ENCODE measurements at places on chromosomes 6 and 20.

DNA sequence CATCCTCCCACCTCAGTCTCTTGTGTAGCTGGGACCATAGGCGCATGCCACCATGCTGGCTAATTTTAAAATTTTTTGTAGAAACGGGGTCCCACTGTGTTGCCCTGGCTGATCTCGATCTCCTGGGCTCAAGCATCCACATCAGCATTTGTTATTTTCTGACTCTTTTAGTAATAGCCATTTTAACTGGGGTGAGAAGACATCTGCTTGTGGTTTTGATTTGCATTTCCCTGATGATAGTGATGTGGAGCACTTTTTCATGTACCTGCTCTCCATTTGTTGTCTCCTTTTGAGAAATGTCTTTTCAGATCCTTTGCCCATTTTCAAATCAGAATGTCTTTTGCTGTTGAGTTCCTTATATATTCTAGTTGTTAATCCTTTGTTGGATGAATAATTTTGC, 22.2 kb upstream of the TULP4 start:
- DNase-seq, result no peak

GRCh38 chr20:38252292-38253288, 7.9 kb downstream of the KIAA1755 start:
- no peak for DNase-seq

- no peak for DNase-seq
These were observed 68.0 kb downstream of the BMP7 start for GRCh38 chr20:57198132-57199072.

GRCh38 chr6:165306955-165307354, 2.5 kb downstream of the C6orf118 start:
- DNase-seq, result no peak

GRCh38 chr6:143419526-143419925, 31.0 kb downstream of the ADAT2 start:
- no peak for DNase-seq

DNA sequence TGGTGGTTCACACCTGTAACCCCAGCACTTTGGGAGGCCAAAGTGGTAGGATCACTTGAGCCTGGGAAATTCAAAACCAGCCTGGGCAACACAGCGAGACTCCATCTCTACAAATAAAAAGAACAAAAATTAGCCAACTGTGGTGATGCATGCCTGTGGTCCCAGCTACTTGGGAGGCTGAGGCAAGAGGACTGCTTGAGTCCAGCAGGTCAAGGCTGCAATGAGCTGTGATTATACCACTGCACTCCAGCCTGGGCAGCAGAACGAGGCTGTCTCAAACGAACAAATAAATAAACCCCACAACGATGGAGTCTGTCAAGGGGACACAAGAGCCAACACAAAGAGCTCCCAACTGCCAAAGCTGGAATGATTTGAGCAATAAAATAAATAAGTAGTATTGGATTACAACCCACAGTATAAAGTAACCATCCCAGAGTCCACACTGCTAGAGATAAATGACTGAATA, 13.5 kb downstream of the ZMYND8 start:
- DNase-seq, result no peak

GRCh38 chr6:79196912-79197311, 37.6 kb downstream of the HMGN3 start:
- DNase-seq, result no peak

GRCh38 chr6:154367336-154367735, 10.7 kb upstream of the IPCEF1 start:
- no peak for DNase-seq

DNA sequence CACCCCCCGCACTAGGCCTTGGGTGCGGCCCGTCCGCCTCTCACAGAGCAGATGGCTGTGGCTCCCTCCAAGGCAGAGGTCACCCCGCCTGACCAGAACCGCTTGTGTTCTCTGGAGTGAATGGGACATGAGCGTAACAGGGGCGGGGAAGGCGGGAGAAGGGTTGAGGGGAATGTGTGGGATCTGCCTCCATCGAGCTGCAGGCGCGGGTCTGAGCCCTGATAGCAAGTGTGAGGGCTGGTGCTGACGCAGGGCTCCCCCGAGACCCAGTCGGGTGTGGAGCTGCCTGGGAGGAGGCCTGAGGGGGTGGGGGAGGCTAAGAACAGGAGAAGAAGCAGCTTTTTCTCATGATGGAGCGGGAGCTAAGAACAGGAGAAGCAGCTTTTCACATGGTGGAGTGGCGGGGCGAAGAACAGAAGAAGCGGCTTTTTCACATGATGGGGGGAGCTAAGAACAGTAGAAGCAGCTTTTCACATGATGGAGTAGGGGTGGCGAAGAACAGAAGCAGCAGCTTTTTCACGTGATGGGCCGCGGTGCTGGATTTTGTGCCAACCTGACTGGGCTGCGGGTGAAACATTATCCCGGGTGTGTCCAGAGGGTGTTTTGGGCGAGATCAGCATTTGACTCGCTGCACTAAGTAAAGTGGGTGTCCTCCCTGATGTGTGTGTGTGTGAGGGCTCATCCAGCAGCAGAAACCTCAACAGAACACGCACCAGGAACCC, 169.3 kb downstream of the TTLL2 start:
- no peak for DNase-seq

DNA sequence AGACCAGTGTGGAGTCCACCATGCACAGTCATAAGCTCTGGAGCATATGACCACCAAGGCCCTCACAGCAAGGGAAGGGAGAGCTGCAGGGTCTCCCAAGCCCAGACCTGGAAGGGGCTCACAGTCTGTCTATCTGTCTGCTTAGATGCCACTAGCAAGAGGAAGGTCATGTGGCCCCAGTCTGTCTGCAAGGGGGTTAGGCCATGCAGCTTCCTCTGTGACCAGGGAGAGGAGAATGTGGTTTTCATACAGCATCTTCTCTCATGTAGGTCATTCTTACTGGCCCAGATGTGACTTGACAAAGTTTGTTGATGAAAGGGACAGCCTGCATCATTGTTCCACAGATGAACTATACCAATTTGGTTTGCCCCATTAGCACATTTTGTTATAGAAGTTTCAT, 260.8 kb downstream of the FARS2 start:
- DNase-seq, result peak; percentile 15

DNA sequence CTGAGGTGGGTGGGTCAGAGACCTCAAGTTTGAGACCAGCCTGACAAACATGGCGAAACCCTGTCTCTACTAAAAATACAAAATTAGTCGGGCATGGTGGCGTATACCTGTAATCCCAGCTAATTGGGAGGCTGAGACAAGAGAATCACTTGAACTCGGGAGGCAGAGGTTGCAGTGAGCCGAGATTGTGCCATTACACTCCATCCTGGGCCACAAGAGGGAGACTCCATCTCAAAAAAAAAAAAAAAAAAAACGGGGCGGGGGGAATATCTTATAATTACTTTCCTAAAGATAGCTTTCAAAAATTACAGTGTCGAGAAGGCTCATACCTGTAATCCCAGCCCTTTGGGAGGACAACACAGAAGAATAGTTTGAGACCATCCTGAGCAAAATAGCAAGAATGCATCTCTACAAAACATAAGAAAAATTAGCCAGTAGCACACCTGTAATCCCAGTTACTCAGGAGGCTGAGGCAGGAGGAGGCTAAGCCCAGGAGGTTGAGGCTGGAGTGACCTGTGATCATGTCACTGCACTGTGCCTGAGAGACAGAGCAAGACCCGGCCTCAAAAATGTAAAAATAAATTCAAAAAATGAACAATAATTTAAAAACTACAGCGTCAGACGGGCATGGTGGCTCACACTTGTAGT, 25.8 kb downstream of the CBFA2T2 start:
- DNase-seq, result no peak

DNA sequence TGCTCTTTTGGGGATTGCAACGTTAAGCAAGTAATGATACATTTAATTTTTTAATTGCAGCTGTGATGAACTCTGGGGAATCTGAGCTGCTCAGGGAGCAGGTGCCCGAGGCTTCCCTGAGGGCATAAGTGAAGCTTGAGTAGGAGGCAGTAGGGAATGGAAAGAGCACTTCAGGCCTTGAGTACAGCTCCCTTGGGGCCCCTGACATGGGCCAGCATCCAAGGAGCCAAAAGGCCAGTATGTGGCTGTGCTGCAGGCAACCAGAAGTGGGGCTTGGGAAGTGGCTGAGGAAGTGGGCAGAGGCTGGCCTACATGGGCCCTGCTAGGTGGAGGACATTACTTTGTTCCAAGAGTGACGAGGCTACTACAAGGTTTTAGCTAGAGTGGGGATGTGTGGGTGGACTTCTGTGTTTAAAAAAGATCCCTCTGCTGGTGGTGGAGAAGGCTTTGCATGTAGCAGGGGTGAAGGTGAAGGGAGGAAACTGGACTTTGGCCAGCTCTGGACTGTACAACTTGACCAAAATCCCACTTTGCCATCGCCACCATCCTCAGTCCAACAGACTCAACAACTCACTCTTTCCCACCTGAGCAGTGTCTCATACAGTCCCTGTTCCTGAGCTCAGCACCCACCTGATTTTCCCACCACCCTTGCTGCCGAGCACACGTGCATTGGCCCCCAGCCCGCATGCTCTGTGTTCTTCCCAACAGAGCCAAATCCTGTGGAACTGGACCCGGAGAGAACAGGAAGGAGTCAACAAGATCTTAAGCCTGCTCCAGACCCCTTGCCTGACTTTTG, 10.9 kb upstream of the ZNF831 start:
- no peak for DNase-seq

DNA sequence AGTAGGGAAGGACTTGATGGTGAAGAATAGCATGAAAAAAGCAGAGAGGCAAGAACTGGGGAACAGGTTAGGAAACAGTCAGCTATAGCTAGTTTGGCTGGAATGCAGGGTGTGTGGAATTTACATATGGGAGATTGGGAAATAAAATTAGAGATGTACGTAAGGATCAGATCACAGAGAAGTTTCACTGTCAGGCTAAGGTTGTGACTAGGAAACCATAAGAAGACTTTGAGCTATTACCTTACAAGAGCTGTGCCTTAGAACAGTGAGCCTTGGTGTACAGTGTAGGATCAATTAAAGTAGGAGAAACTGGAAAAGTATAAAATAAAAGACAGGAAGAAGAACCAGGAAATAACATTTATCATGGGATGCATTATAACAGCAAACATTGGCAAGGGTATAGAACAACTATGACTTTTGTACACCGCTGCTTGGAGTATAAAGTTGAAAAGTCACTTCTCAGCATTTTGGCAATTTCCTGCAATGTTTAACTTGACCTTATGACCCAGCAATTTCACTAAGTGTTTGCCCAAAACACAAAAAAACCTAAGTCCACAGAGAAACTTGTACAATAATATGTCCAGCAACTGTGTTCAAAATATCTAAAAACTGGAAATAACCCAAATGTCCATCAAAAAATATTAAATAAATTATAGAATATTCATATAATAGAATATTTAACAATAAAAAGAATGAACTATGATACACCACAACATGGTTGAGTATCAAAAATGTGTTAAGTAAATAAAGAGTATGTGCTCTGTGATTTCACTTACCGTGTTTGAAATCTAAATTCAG, 31.2 kb upstream of the SPTLC3 start:
- no peak for DNase-seq

DNA sequence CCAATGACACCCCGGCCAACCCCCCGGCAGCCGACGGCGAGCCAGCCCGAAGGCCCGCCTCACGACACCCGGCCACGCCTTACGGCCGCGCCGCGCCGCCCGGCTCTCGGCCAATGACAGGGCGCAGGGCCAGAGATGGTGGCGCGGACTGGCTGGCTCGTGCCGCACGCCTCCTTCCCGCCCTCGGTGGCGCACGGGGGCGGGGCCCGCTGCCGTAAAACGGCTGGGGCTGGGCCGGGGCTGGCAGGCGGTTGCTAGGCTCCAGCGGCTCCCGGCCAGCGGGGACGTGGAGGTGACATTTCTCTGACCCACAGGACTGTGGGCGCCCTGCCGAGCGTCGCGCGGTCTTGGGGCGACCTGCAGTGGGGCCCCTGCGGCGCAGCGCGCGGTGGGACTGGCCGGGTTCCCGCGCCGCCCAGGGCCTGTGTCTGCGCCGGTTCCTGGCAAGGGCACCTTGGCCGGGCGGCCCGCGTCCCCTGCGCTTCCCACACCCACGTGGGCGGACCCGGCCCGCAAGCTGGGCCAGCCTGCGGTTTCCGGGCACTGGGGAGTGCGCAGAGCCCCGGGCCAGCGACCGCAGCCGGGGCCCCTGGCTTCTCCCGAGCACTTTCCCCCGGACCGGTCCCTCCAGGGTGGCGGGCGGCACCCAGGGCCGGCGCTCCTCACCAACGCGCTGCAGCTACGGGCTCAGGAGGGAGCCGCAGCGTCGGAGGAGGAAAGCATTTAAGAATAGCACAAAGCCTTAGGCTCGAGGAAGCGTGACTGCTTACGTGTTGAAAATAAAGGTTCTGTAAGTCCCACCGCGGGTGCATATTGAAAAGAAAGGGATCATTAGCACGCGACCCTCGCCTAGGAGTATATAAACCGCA, at the start of gene MPC1:
MPC1 (minus strand) TSS at position 8 of the 869 bp plus-strand sequence. CDS start 64 bp downstream, outside the sequence.
- peak; percentile 87 for DNase-seq

GRCh38 chr6:85673198-85674139, 30.8 kb upstream of the SYNCRIP start:
- DNase-seq, result no peak

GRCh38 chr6:103268335-103268734, 1591.4 kb downstream of the HACE1 start:
- no peak for DNase-seq

DNA sequence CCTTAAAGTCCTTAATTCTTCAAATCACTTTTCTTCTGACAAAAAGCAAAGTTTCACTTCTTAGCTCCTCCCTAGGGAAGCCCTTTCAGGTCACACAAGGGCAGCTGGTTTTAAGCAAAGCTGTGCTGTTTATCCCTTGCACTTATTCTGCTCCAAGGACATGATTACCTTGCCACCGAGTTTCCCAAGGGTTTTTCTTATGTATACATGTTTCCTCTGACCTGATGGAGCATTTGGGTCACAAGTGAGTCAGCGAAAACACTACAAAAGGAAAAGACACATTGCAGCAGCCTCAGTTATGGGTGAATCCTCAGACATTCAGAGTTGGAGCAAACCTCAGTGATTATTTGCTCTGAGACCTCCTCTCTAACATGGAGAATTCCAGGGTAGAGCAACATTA, 26.6 kb upstream of the ILRUN start:
- DNase-seq, result no peak

DNA sequence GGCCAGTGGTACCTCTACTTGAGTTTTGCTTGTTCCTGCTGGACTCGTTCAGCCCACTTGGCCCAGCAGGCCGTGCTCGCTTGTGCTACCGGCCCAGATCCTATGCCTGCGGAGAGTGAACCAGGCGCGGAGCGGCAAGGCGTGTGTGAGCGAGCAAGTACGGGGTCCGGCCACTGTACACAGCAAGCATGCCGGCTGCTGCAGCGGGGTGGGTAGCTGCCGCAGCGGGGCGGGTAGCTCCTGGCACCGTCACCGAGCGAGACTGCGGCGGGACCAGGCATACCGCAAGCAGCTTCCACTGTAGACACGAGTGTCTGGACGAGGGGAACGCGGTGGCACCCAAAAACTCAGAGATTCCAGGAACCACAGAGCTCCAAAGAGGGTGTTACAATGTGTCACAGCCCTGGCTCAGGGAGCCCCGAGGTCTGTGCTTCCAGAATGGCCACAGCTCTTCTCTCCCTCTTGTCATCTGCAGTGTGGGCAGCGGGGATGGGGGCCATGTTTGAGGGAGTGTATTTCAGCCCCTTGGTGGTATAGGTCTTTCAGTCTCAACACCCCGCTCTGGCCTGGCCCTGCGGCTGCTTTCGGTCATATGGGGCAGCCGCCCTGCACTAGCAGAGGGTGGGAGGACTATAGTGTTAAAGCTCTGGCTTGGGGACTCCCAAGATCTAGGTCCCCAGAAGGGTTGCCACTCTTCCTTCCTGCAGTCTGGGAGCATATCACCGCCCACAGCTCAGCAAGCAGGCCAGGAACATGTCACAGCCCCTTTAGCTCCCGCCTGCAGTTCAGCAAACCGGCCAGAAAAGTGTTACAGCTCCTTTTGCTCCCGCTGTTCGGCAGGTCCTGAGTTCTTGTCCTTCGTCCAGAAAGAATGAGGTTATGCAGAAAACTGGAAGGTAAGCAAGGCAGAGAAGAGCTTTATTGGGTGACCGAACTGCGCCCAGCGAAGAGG, 6.1 kb upstream of the RWDD1 start:
- DNase-seq, result no peak

- no peak for DNase-seq
These were observed 32.6 kb upstream of the SLC35D3 start for GRCh38 chr6:136889271-136890193.

Measured in NK-92 treated with Interleukin-12 subunit alpha and Interleukin-12 subunit beta, amount 100 ng/mL, for 24 hours (cell line).